Pancreas (tissue), 10 donors: ENCODE measurements at places on chromosomes 2 and 18. TPM values are rescaled to one million over a fixed set of nuclear protein-coding genes. Genes with fewer than 3 reads are reported as not detected.

DNA sequence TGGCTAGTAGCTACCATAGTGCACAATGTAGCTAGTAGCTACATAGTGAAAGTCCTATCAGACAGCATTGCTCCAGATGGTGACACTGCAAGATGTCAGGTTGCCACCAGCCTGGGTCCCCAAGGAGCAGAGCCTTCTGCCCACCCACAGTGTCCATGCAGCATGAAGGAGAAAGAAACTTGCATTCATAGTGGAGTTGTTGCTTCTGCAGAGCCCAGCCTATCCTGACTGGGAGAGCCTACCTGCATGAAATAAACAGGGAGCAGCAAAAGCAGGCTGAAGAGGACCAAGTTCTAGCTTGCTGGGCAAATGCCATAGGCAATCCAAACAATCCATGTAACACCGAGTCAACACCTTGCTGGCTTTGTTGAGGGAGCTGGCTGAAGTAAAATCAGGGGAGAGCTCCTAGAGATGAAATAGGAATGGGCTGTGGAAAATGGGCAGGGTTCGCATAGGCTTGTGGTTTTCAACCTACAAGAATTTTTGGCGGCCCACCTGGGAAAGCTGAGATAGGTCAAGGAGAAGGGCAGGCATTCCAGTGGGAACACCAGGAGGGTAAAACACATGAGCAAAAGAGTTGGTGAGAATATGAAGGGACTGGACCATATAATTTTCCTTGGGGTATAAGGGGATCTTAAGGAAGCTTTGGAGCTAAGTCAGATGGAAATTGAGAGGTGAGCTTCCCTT is 195.8 kb downstream of the CYP26B1 start:
- H3K27ac ChIP-seq = no peak overlapping the region
- DNase-seq = no peak
- H3K27me3 ChIP-seq = no peaks in the 10 kb centered on the region
- H3K4me1 ChIP-seq = no peaks in the 10 kb centered on the region

DNA sequence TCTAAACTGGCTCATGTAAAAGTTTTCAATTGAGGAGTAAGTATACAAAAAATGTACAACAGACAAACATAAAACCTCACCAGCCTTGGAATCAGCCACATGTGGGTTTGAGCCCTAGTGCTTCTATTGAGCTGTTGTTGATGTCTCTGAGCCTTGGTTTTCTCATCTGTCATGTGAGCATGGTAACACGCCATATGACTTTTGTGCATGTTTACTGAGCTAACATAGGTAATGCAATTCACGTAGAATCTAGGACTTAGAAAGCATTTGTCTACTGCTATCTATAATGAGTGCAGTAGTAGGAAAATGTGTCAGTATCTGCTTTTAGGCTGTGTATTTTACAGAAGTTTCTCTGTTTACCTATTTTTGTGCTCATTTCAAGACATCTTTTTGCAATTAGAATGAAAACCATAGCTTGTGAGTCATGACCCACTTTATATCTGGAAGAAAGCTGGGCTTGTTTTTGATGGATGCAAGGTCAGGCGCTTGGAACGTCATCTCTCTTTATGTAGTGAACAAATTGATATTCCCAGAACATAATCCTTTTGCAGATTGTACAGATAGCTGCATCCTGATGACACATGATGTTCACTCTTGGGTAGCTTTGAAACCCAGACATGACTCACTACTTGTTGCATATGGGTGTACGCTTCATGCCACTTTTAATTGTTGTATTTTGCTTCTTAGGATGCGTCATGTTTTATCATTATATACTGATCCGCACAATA is 94.3 kb downstream of the RNF144A start:
- H3K36me3 ChIP-seq = no peaks in the 10 kb centered on the region
- H3K4me1 ChIP-seq = peaks cover 56% of the 10 kb centered on the region
- H3K4me3 ChIP-seq = no peak overlapping the region
- DNase-seq = no peak

The MC5R gene
- total RNA-seq = not detected

DNA sequence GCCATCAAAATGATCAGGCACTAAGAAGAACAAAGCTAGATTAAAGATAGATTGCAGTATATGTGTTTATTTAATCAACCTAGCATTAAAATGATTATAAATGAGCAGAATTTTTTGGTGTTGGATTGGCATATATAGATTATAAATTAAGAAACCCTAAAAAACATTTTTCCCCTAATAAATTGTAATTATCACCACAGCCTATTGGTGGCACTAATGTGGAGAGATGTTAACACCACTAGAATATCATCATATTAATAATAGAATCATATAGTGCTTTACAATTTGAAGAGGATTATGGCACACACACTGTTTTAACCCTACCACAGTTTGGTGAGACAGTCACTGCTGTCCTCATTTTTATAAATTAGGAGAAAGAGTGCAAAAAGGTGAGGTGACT is 112.4 kb upstream of the RND3 start:
- no peaks in the 10 kb centered on the region for H3K36me3 ChIP-seq
- H3K27me3 ChIP-seq = no peaks in the 10 kb centered on the region
- H3K27ac ChIP-seq = no peak overlapping the region

DNA sequence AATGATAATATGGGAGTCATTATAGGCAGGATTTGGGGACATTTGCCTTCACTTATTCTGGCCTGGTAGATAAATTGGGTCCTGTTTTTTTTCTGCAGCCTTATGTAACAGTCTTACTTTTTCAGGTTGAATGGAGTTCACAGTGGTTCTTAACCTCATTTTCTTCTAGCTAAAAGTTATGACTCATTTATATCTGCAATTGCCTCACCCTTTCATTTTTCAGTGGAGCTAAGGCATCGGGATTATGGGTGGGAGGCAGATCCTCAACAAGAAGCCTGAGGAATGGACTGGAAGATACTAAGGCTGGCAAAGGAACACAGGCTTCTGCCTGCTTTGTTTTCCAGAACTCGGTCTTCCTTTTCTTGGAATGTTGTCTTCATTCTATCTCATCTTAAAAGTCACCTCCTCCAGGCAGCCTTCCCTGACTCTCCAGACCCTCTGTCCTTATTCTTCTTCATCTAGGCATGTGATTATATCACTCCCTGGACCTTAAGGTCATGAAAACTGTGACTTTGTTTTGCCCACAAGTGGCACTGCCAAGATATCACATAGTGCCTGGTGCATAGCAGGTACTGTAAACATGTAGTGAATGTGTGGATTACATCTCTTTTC is 41.0 kb upstream of the ACSL3 start:
- no peaks in the 10 kb centered on the region for H3K36me3 ChIP-seq
- DNase-seq = no peak
- no peaks in the 10 kb centered on the region for H3K4me1 ChIP-seq
- H3K4me3 ChIP-seq = no peak overlapping the region
- no peaks in the 10 kb centered on the region for H3K27me3 ChIP-seq
- no peak overlapping the region for H3K27ac ChIP-seq

GRCh38 chr2:41871080-41871479 is 176.7 kb upstream of the PKDCC start:
- no peaks in the 10 kb centered on the region for H3K27me3 ChIP-seq
- H3K4me3 ChIP-seq = no peak overlapping the region
- no peaks in the 10 kb centered on the region for H3K4me1 ChIP-seq
- no peaks in the 10 kb centered on the region for H3K36me3 ChIP-seq
- DNase-seq = no peak
- H3K27ac ChIP-seq = no peak overlapping the region

The SH2D6 gene
- total RNA-seq = 1.6 TPM

The ZNF532 gene
- total RNA-seq = 12.6 TPM

DNA sequence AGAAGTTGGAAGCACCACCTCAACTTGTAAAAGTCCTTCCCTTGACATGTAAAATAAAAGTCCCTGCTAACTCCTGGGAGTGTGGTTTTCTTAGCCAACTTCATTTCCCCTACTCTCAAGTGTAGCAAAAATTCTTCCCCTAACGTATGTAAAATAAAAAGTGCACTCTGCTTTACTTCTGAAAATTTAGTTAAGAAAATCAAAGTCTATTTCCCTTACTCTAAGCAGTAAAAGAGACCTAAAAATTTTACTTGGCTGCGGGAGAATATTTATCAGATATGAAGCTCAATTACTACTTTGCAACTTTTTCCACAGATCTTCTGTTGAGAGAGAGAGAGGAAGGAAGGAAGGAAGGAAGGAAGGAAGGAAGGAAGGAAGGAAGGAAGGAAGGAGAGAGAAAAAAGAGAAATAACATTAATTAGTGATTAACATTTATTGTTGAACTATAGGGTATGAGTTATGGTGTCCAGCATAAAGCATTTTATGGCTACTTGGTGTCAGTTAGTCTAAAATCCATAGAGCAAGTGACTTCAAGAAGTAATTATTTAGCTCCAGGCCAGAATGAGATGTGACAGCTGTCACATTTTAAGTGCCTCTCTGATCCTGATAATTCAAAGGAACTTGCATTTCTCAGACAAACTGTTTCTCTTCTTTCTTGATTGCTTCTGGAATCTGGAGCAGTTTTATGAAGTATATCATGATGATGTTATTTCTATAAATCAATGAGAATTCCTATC is 210.3 kb downstream of the TMX3 start:
- no peaks in the 10 kb centered on the region for H3K27me3 ChIP-seq
- no peaks in the 10 kb centered on the region for H3K36me3 ChIP-seq
- H3K4me3 ChIP-seq = no peak overlapping the region

The RAB27B gene
- 5.8 TPM for total RNA-seq

The SKOR2 gene
- not detected for total RNA-seq

GRCh38 chr2:12032398-12032797 is 286.0 kb downstream of the LPIN1 start:
- H3K36me3 ChIP-seq = no peaks in the 10 kb centered on the region
- no peak overlapping the region for H3K27ac ChIP-seq
- no peaks in the 10 kb centered on the region for H3K27me3 ChIP-seq
- no peak overlapping the region for H3K4me3 ChIP-seq

DNA sequence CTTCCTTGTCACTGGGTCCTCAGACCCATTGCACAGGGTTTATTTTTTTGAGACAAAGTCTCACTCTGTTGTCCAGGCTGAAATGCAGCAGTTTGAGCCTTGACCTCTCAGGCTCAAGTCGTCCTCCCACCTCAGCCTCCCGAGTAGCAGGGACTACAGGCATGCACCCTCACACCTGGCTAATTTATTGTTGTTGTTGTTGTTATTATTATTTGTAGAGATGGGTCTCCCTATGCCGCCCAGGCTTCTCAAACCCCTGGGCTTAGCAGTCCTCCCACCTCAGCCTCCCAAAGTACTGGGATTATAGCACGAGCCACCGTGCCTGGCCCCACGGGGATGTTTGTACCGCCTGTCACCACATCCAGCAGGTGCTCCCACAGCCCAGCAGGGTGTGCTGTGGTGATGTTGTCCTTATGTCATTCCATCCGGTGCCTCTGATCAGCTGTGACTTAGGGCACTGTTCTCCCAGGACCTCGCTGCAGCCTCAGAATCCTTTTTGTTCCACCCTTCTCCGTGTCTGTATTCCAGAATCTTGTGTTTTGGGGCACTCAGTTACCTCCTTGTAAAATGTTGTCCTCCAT is 182.3 kb downstream of the INO80D start:
- no peak overlapping the region for H3K4me3 ChIP-seq
- no peaks in the 10 kb centered on the region for H3K36me3 ChIP-seq
- H3K4me1 ChIP-seq = no peaks in the 10 kb centered on the region
- H3K27ac ChIP-seq = no peak overlapping the region

GRCh38 chr2:168156661-168157060 is 90.7 kb downstream of the STK39 start:
- no peak overlapping the region for H3K27ac ChIP-seq
- no peaks in the 10 kb centered on the region for H3K27me3 ChIP-seq
- no peak for DNase-seq
- no peak overlapping the region for H3K4me3 ChIP-seq

- DNase-seq = no peak
- H3K27ac ChIP-seq = peak overlapping the region; percentile 33
- H3K36me3 ChIP-seq = no peaks in the 10 kb centered on the region
- no peak overlapping the region for H3K4me3 ChIP-seq
- H3K27me3 ChIP-seq = no peaks in the 10 kb centered on the region
- H3K4me1 ChIP-seq = peaks cover 44% of the 10 kb centered on the region
These were observed 20.2 kb downstream of the B3GNT2 start for GRCh38 chr2:62216113-62216512.

GRCh38 chr18:78789850-78790249 is 189.8 kb upstream of the SALL3 start:
- H3K27me3 ChIP-seq = no peaks in the 10 kb centered on the region
- no peaks in the 10 kb centered on the region for H3K36me3 ChIP-seq
- H3K4me3 ChIP-seq = no peak overlapping the region
- no peak overlapping the region for H3K27ac ChIP-seq

GRCh38 chr2:33457556-33458247 is 18.7 kb upstream of the RASGRP3 start:
- DNase-seq = peak; percentile 53
- no peaks in the 10 kb centered on the region for H3K4me1 ChIP-seq
- H3K27ac ChIP-seq = no peak overlapping the region
- no peaks in the 10 kb centered on the region for H3K36me3 ChIP-seq

The COL3A1 gene
- total RNA-seq = 746 TPM

- H3K4me3 ChIP-seq = no peak overlapping the region
- no peaks in the 10 kb centered on the region for H3K27me3 ChIP-seq
- no peaks in the 10 kb centered on the region for H3K4me1 ChIP-seq
- no peaks in the 10 kb centered on the region for H3K36me3 ChIP-seq
- DNase-seq = no peak
- H3K27ac ChIP-seq = no peak overlapping the region
These were observed 114.3 kb downstream of the LNPK start for GRCh38 chr2:175887776-175888175.

DNA sequence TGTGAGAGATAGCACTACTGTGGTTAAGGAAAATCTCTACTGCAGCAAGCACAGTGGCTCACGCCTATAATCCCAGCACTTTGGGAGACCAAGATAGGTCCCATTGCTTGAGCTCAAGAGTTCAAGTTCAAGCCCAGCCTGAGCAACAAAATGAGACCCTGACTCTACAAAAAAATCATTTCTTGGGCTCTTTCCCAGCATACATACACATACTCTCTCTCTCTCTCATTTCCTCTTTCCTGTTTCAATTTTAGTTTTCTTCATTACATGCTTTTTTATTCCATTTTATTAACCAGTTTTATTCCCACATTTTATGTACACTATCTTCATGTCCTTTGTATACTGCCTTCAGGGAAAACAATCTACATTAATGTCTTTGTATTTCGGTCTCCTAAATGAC is 14.6 kb downstream of the WDR33 start:
- H3K4me1 ChIP-seq = no peaks in the 10 kb centered on the region
- H3K27ac ChIP-seq = no peak overlapping the region
- no peak overlapping the region for H3K4me3 ChIP-seq
- no peaks in the 10 kb centered on the region for H3K27me3 ChIP-seq

DNA sequence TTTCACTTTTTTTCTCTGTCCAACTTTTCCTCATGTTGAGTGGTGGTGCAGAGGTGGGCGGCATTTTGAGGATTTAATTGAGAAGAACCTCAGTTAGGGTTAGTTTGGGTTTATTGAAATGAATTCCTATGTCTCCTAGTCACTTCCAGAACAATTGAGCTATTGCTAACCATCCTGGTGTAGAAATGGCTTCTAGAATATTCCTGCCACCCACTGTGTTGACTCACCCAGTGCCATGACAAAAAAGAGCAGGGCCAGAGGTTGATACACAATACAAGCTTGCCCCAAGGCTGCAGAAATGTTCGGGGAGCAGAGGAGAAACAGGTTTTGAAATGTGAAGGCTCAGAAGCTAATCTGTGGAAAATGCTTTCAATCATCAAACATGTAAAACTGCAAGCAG is 167.1 kb upstream of the TRIB2 start:
- no peak overlapping the region for H3K4me3 ChIP-seq
- H3K27ac ChIP-seq = no peak overlapping the region
- no peaks in the 10 kb centered on the region for H3K27me3 ChIP-seq
- no peaks in the 10 kb centered on the region for H3K4me1 ChIP-seq
- no peak for DNase-seq
- H3K36me3 ChIP-seq = no peaks in the 10 kb centered on the region

GRCh38 chr2:33746208-33746800 is 147.2 kb upstream of the FAM98A start:
- H3K4me3 ChIP-seq = no peak overlapping the region
- H3K36me3 ChIP-seq = no peaks in the 10 kb centered on the region
- DNase-seq = no peak
- no peak overlapping the region for H3K27ac ChIP-seq
- H3K4me1 ChIP-seq = no peaks in the 10 kb centered on the region
